MCF 10A (cell line): ENCODE measurements at places on chromosomes 12 and 14.

DNA sequence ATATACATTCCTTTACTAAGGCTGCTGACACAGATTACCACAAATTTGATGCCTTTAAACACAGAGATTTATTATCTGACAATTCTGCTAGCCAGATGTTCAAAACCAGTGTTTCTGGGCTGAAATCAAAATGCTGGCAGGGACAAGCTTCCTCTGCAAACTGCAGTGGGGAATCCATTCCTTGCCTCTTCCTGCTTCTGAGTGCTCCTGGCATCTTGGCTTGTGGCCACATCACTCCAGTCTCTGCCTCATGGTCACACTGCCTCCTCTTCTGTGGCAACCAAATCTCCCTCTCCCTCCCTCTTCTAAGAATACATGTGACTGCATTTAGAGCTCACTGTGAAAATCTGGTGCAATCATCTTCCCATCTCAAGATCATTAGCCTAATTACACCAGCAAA is 235.7 kb downstream of the TTC8 start:
- DNase-seq: peak; percentile 13

GRCh38 chr14:101017209-101017608 is 113.7 kb upstream of the RTL1 start:
- DNase-seq: no peak

DNA sequence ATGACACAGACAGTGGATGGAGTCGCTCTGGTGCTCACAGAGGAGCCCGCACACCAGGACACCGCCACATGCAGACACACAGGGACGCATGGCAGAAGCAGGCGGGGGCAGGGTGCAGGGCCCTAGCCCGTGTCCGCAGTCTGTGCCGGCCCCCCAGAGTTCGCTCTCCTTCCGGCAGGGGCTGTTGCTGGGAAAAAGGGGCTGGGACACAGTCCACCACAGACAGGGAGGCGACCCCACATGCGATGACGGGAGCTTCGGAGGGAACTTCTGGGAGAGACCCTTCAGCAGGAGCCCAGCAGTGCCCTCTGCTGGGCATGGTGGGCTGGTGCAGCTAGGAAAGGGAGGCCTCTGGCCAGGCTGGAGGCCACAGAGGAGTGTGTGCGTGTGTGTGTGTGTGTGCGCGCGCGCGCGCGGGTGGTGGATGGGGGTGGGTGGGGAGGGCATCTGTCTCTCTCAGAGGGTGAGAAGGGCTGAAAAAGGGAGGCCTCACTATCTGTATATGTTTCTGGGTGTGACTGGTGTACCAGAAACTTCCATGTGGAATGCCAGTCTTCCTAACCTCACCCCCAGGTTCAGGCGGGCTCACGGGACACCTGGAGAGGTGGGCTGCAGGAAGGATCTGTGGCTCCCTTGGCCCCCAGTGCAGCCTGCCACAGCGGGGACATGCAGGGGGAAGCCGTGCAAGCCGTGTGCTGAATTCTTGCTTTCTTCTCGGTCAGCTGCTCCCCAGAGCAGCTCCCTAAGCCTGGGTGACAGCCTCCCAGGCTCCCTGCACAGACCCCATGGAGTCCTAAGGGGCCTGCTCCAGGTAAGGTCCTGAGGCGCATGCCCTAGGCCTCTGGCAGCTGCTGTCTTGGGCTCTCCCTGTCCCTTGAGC is 60.7 kb downstream of the PLEKHG3 start:
- peak; percentile 75 for DNase-seq

GRCh38 chr14:63273129-63273528 is 45.6 kb downstream of the GPHB5 start:
- DNase-seq: no peak

GRCh38 chr14:36700651-36701050 is 39.0 kb downstream of the PAX9 start:
- no peak for DNase-seq

DNA sequence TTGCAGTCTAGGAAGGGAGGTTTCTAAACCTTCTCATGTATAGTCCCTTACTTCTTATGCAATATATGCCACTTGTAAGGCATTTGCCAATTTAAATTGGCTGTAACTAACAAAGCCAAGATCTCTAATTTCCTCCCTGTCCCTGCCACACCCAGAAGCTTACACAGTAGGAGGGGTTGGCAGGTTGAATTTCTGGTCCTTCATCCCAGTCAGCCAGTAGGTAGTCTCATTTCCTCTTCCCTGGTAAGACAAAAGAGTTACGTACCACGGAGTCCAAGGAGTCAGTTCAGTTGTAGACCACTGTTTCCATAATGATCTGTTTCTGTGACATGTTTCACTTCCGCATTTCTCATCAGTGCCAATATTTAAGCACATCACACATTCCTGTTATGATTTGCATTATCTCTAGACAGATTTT is 47.0 kb upstream of the PLBD1 start:
- no peak for DNase-seq

- no peak for DNase-seq
These were observed 7.7 kb downstream of the PPP4R4 start for GRCh38 chr14:94181835-94182234.

DNA sequence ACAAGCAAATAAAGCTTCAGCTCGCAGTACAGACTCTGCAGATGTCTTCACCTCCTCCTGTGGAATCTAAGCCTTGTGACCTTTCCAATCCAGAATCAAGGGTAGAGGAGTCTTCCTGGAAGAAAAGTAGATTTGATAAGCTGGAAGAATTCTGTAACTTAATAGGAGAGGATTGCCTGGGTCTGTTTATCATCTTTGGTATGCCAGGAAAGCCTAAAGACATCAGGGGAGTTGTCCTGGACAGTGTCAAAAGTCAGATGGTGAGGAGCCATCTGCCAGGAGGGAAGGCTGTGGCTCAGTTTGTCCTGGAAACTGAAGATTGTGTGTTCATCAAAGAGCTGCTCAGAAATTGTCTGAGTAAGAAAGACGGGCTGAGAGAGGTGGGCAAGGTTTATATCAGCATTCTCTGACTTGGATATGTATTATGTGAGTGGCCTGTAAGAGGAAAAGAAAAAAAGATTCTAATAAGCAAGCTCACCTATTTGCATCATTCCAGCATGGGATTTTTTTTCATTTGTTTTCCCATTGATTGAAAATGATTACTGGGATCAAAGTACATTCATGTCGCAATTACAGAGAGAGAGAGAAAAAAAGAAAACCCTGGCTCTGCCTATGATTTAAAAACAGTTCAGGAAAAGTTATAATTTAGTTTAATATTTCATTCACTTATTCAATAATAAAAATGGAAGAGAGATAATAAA is 767 bp downstream of the REP15 start:
- no peak for DNase-seq

- DNase-seq: no peak
These were observed 66.3 kb downstream of the VRK1 start for GRCh38 chr14:96863327-96863985.

DNA sequence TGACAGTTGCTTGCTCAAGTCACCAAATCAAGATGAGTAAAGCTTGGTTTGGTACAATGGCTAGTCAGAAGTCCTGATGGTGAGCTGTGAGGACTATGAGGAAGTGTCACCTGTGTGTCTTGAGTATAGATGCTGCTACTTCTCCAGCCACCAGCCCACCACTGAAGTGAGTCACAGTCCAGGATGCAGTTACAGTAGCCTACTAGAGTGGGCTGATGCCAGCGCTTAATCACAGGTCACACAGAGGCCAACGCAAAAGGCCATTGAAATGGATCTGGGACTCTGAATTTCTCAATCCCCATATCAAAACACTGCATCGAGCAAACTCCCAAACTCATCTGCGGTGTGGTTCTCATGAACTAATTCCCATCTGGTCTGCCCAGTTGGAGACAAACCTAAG is 223.1 kb downstream of the ANO6 start:
- peak; percentile 54 for DNase-seq

DNA sequence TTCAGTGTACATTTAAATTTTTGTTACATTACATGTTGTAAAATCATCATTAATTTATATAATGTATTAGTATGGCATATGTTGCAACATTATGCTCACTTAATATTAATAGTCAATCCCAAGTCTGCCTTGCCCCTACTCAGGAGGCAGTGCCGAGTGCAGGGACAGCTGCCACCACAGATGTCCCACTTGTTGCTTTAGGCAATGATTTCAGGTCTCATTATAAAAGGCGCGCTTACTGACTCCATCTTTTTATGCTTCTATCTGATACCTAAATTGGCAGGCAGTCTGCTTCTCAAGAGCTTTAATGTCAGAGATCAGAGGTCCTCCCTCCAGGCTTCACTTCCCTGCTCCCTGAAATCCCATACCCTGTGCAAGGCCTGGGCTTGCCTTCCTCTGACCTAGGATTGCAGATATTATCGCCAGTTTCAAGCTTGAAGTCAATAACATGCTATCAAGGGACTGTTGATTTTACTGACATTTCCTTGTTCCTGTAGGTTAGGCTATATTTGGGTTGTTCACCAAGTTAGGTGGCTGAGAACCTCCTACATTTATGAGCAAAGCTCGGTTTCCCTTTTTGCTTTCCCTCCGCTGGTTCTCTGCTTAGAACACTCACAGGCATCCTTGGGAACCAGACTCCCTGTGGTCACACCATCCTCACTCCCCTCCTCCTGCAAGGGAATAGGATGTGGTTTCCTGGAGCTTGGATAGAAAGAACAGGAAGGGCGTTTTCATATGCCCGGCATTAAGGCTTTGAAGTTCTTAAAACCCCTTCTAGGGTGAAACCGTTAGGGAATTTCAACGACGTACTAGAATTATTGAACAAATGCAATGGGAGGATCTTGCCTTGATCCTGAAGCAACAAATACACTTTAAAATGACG is 208.4 kb upstream of the FKBP4 start:
- no peak for DNase-seq

DNA sequence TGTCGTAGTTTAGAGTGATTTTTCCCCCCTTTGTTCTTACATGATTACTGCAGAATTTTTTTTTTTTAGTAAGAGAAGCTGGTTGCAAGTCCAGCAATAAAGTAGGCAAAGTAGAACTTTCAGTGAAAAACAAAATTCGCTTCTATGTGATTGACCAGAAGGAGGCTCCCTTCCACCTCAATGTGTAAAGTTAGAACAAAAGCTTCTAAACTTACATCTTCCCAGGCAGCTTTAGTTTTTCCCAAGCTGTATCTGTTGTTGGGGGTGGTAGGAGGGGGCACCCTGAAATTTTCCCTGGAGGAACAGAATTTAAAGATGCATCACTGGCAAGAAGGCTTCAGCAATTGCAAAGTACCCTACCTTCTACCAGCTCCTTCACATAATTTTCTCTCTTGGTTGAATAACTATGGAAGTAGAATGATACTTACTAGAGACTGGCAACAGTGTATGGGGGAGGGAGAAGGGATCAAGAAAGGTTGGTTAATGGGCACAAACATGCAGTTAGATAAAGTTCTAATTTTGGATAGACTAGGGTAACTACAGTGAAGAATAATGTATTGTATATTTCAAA is 87.3 kb upstream of the E2F7 start:
- DNase-seq: peak; percentile 48

DNA sequence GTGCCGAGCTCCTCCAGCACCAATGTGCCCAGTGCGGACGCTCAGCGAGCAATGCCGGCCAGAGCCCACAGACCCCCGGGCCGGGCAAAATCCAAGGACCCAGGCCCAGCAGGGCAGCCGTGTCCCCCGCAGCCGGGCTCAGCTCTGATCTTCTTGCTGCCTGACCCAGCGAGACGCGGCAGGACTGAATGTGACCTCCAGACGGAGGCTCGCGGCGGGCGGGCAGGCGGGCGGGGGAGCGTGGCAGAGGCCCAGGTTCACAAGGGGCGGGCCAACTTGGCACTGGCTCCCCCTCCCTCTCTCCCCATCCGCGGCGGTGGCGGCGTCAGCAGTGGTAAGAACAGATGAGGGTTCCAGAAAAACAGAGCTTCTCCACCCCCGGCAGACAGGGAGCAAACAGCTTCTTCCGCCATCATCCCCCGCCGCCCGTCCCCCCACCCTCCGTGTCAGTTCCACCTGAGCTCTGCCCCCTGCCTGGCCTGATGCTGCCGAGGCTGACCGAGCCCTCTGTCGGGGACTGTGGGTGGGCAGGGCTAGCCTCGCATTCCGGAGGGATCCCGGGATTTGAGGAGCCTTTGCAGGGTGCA is 94.3 kb downstream of the RFLNA start:
- peak; percentile 83 for DNase-seq

- peak; percentile 62 for DNase-seq
These were observed 5.8 kb downstream of the CACNB3 start for GRCh38 chr12:48824112-48824511.

- no peak for DNase-seq
These were observed 7.5 kb upstream of the KLRK1 start for GRCh38 chr12:10397296-10397695.

DNA sequence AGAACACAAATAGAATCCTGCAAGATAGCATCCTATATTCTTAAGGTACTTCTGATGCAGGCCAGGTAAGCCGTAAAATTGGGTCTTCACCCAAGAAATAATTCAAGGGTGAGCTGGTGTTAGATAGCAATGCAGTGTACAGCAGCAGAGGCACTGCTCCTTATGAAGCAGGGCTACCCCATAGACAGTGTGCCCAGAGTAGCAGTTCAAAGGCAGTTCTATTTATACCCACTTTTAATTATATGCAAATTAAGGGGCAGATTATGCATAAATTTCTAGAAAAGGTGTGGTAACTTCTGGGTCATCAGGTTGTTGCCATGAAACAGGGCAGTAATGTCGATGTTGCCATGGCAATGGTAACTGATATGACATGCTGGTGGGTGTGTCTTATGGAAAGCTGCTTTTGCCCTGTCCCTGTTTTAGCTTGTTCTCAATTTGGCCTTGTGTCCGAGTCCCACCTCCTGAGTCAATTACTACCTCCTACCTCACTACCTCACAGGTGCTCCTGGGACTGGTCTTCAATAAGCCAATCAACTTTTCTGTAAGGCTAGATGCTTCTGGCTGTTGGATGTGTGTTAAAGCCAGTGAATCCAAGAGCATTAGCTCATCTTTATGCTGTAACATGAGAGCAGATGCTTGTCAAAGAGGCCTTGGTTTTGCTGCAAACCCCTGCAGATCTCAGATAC is 61.0 kb downstream of the PPM1A start:
- no peak for DNase-seq

DNA sequence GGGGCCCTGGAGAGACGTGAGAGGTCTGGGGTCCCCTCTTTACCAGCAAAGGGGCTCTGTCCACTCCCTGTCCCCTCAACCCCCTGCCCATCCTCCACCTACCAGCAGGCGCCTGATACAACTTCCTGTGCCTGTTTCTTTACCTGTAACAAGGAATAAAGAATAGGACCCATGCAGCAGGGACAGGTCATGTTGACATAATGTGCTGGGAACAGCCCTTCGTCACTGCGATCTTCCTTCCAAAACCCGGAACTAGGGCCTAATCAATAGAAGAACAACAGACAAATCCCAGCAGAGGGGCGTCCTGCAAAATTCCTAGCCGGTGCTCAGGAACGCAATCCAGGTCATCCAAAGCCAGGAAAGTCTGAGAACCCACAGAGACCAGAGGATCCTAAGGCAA is 32.1 kb downstream of the SCARB1 start:
- no peak for DNase-seq

DNA sequence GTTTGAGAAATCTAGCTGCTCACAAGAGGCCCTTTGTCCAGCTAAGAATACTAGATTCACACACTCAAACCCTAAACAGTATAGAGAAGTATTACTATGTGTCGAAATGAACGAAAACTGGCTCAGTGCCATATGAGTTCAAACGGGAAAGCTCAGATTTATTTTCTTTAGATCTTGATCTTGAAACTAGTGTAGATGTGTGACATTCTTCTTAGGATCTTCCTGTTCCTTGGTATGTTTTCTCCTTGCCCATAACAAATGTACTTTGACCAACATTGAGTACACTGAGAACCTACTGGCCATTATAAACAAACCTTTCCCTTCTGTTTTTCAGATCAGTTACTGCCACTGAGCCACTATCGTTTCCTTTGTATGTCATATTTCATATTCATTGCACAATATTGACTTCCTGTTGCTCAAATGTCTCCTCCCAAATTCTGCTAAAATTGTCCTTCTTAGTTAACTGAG is 21.3 kb downstream of the MYBPC1 start:
- DNase-seq: peak; percentile 74
